ENCODE measurements at places on chromosomes 5 and 9.

- no peak for DNase-seq
Measured at GRCh38 chr5:79990205-79990597, 861 bp downstream of the MTX3 start.

DNA sequence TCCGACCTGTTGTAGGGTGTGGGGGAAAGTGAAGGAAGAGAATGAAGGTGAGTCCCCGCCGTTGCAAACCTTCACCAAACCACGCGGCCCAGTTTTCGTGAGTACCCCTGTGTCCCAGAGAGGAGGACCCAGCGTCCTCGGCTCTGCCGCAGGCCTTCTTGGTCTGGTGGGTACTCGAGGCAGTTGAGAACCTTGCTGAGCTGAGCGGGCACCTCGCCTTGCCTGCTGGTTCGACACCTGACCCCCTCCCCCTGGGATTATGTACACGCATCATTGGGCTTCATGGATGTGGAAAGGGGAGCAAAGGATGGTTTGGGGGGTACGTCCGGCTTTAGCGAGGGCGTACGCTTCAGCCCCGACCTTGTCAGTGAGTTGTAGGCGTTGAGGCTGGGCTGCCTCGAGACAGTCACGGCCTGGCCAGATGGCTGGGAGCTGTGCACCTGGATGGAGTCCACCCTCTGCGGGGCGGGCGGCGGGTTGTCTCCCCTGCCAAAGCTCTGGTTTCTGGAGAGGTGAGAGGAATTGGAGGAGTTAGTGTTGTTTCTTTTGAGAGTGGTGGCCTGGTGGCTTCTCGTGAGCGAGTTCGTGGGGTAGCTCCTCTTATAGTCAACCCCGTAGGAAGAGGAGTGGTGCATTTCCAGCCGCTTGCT lies 128.1 kb downstream of the SEMA6A start:
- no peak for DNase-seq

GRCh38 chr5:114415760-114416159 lies 53.9 kb downstream of the KCNN2 start:
- DNase-seq, result no peak

DNA sequence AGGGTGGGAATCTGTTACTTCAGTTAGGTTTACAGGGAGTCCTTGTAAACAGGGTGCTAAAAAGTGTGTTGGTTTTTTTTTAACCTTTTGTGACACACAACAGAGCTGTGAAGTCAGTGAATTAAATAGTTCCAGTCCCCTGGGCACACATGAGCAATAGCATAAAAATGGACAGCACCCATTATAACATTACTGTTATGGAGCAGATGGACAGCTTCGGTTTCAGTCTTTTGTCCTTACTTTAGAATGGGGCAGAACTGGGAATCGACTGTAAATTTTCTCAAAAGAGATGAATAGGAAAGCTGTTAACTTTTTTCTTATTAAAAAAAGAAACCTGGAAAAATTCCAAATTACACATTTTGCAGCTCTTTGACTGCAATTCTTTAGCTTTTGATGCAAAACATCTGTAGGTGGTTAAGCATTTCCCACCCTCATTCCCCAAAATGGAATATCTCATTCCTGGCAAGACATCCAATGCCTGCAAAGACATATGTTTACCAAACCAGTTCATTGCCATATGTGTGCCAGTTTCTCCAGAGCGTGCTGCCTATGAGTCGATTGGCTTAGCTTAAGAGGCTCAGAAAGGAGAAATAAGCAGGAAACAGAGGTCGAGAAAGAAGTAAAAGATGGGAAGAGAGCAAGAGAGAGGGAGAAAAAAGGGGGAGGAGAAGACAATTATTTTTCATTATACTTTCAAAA lies 212.3 kb upstream of the TMEM161B start:
- no peak for DNase-seq

DNA sequence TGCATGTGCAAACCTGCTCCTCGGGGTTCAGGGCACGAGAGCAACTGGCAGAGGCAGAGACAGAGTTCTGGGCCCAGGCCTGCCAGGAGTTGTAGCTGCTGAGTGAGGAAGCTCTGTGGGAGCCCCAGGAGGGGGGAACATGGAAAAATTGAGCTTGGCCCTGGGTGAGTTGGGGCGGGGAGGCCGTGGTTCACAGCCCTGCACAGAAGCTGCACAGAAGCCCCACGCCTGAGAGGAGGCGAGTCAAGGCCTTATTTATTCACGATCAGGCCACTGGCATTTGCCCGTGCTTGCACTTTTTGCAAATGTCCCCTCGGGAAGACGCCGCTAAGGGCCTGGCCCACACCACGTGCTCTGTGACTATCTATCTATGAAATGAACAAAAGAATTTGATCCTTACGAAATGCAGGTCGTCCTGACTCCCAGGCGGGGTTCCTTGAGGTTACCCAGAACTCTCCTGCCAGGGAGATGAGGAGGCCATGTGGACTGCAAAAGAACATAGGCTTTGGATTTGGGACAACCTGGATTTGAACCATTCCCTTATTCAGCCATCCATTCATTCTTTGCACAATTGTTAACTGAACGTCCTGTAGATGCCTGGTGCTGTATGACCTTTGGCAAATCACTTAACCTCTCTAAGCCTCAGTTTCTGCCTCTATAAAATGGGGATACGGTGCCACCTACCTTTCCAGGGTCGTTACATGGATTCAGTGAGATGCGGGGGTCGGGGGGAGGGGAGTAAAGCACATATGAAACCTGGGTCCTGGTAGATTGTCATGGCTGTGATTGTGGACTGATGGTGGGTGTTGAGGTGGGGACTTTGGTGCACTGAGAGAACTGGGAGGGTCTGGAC lies 17.9 kb downstream of the COL27A1 start:
- no peak for DNase-seq

- DNase-seq, result no peak
Measured at GRCh38 chr9:26746357-26747072, 146.1 kb downstream of the CAAP1 start.

GRCh38 chr9:124040935-124041816 lies 29.6 kb downstream of the LHX2 start:
- peak; percentile 85 for DNase-seq

- DNase-seq, result no peak
Measured at GRCh38 chr9:94110821-94111252, 26.6 kb downstream of the PTPDC1 start.

DNA sequence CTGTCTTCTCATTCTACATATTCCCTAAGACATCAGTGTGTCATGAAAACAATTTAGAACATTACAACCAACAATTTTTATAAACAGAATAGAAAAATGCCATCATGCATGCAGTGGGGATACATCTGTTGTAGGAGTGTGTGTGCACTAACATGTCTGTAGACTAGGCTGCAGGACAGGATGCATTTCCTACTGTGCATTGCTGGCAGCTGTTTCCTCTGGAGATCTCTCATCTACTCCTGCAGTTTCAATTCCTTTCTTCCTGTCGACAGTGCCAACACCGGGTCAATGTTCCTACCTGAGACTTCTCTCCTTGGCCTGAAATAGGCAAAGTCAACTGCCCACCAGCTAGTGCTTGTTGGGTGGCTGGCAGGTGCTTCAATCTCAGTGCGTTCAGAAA lies 69.8 kb downstream of the ANKH start:
- no peak for DNase-seq

DNA sequence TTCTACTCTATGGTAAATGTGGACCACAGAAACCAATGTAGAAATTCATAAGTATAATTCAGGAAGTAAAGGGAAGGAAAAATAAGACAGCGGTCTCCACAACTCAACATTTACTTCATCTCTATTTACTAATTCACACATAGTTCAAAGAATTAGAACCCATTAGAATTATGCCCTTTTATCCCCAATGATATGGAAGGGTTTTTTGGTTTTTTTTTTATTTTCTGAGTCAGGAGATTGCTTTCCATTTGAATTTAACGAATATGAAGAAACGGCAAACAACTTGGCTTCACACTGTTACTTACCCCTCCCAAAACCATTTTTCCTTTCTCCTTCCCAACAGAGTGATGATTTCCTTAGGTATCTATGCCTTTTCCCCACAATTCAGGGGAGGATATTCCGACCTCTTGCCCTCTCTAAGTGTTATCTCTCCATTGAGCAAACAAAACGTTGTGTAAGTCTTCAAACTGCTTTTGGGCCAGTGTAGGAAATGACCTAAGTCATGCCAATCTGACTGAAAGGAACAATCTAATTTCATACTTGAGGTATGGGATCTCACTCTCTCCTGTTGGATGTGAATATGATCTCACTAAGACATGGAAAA lies 72.0 kb downstream of the CETN3 start:
- no peak for DNase-seq

- no peak for DNase-seq
Measured at GRCh38 chr9:126788046-126788445, 16.8 kb upstream of the ZBTB43 start.

DNA sequence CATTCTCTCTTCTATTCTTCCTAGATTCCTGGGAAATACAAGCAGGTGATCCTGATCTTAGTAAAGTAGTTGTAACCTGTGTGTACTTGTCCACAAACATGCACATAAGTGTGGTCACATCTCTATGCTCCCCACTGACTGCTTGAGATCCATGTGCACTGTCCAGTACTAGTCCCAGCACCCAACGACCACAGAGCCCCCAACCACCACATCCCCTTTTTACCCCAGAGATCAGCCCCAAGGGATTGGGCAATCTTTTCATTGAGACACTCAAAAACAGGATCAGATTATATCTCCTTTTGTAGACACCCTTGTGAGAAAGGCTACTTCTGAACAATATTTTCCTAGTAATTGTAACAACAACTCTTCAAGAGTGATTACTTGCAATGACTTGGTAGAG lies 240.6 kb downstream of the ACTL7B start:
- DNase-seq, result no peak

GRCh38 chr9:92592946-92593861 lies 57.4 kb upstream of the ECM2 start:
- no peak for DNase-seq

DNA sequence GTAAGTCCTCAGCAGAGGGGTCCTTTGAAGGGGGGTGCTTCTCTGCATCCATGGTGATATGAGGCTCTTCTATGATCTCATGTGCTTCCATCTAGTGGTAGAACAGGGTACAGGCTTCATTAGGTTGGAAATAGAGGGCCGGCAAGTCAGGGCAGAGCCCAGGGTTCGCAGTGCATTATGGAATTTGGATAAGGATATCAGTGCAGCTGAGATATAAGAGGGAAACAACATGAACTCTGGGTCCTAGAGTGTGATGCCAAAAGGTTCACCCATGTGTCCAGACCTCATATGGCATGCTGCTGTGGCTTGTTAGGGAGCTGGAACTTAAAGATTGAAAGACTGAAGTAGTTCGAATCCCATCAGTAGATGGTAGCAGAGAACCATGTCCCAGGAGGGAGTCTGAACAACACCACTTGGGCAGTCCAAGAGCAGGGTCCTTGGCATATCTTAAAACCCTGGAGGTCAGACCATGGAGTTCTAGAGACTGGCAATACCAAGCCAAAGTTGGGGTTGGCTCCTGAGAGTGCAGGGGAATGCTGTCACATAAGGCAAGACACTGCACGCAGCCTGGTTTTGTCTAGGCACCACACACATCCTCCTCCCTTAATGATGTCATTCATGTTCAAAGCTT lies 2.3 kb downstream of the FAM221B start:
- DNase-seq, result no peak

DNA sequence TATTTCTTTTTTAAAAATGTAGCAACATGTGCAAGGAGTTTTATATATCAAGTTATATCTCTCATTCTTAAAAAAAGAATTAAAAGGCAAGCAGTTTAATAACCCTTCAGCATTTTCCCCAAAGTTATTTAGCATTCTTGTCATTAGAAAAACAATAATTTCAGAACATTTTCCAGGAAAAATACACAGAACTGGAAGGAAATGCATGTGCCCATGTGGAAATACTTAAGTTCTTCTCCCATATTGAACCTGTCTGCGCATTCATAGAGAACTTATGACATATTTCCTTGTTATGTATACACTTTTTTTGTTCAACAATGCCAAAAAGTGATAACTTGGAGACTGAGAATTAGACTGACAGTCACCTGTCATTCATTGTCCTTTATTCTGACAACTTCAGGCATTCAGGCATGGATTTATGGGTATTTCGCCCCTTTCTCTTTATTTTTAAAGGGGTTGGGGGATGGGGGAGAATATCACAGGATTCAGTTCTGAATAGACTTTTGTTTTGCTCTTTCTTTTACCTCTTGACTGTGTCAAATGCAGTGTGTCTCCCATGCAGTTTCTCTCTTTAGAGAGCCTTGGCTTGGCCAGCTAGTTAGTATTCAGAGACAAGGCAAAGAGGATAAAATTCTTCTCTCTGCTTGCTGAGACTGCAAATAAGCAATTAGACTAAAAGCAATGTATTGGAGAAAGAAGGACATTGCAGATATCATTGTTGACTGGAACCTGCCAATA lies 701.0 kb downstream of the NR2F1-AS1 start:
- no peak for DNase-seq

- DNase-seq, result no peak
Measured at GRCh38 chr5:36717131-36717695, 110.8 kb downstream of the SLC1A3 start.

DNA sequence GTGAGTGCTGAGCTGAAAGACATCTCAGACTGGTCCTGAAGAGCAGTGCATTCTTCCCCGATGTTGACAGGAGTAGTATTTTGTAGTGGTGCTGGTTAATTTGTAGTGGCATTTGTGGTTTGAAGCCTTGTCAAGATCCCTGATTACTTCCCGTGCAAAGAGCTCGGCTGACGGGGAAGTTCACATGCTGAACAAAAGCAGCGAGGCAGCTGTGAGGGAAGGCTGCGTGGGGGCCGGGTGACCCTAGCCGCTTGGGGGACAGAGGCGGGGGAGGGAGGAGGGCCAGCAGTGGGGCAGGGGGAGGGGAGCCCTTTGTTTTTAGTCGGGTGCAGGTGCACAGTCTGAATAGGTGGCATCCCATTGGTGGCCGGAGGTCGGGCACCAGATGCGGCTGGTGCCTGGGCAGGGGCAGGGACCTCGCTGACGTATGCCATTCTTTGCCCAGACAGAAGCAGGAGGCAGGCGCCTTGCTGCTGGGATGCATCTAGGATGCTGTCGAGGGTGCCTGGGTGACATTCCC lies 64.7 kb downstream of the CRB2 start:
- no peak for DNase-seq

DNA sequence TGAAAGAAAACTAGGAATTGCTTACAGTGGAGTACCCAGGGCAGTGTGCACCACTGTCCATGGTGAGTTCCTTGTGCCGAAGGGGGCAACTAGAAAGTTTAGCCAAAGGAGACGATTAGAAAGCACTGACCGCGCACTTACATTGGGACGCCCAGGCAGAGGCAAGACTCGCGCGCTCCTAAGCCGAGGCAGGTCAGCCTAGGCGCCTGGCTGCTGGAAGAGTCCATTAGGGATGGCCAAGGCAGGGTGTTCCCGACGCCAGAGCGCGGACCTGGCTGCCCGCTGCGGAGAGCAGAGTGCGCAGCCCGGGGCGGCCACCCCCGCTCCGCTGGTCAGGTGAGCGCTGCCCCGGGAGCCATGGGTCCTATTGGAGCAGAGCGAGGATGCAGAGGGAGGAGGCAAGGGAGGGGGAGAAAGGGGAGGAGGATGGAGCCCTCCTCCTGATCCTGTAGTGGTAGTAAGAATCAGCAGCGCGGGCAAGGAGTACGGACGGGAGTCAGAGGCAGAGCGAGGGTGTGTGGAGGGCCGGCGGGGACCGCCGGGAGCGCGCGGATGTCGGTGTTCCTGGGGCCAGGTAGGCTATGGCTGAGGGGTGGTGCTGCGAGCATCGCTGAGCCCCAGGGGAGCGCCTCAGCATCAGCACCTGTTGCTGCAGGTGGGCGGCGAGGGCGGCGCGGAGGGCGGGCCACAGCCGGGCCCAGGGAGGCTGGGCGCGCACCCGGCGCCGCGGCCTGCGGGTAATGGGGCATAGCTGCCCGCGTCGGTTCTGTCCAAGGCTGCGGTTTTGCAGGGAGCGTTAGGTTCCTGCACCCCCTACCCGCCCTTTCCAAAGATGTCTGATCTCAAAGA lies at the start of gene ADGRV1:
TSS of gene ADGRV1 (plus strand) at position 454 of the 849 bp plus-strand sequence. CDS start at position 553, 99 bp downstream.
- peak; percentile 38 for DNase-seq

- DNase-seq, result no peak
Measured at GRCh38 chr5:150293091-150293941, 3.7 kb upstream of the CAMK2A start.
